B cell (primary cell): ENCODE measurements at places on chromosomes 11 and 22. TPM values are rescaled to one million over a fixed set of nuclear protein-coding genes. Genes with fewer than 3 reads are reported as not detected.

The OR52I1 gene
- total RNA-seq = not detected in 2 replicates

The PDGFB gene
- total RNA-seq = not detected in 2 replicates

The CTSW gene
- 0.84 and 1.3 TPM in 2 replicates for total RNA-seq

The STX3 gene
- 16.6 and 17.5 TPM in 2 replicates for total RNA-seq

The MIEF1 gene
- total RNA-seq = 37.2 and 43.4 TPM in 2 replicates

The KIRREL3 gene
- total RNA-seq = not detected in 2 replicates

The MS4A6E gene
- not detected in 2 replicates for total RNA-seq

- DNase-seq = no peak
- peaks cover 35% of the 10 kb centered on the region for H3K4me1 ChIP-seq
These were observed 29.7 kb upstream of the IGLL5 start for GRCh38 chr22:22857607-22858558.

GRCh38 chr11:11441091-11441490 is 88.0 kb upstream of the CSNK2A3 start:
- H3K36me3 ChIP-seq = no peaks in the 10 kb centered on the region
- no peak for DNase-seq

DNA sequence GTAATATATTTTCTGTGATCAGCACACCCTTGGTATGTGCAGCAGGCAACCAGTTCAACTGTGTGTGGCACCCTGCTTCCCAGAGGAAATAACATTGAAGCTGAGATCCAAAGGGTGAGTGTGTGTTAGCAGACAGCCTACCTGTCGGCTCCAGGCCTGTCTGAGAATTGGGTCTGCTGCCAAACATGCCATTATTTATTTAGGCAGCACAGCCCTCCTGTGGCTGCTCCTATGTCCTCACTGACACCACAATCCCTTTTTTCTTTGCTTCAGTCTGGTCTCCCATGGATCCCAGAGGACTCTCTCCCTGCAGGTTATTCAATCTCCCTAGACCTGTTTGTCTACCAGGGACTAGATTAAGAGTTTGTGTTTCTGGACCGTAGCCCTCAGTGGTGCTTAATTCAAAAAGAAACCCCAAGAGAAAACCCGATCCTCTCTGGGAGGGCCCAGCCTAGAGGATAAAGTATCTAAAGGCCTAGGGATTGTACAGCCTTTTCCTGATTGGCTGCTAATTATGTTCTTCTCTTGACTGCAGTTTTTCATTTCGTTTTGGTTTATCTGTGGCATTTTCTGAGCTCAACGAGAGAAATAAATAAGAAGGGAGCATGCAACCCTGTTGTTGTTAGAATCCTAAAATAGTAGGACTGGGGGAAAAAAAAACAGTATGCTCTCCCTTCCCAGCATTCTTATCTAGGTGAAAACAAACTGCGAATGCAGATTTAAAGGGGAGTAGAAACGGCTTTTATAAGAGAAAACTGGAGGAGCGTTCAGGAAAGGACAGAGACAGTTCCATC is 24.1 kb downstream of the KCNE3 start:
- no peaks in the 10 kb centered on the region for H3K36me3 ChIP-seq
- H3K27ac ChIP-seq = no peak overlapping the region
- H3K4me1 ChIP-seq = no peaks in the 10 kb centered on the region
- no peak for DNase-seq
